ENCODE measurements at places on chromosomes 7 and 10.
A peak's percentile ranks its signal among the peaks of the same experiment; 100 is the strongest.

DNA sequence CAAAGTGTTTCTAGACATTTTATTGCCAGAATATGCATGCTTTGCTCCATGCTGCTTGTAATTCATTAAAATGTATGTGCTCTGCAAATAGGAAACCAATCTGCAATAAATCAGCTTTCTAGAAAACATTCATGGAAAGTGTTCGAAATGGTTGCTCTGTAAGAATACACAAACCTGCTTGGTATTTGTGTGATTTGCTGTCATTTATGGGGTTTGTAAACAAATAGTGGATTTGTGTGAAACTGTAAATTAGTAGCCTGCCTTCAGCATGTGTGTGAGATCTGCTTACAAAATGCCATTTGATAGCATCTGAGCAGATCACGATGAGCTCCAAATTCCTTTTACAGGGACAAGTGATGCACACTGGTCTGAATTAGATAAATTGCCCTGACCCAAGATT, 219.0 kb upstream of the CSTF2T start:
- no peak for DNase-seq

- DNase-seq, result no peak
Observed at GRCh38 chr7:145729691-145730090, 386.9 kb upstream of the CNTNAP2 start.

DNA sequence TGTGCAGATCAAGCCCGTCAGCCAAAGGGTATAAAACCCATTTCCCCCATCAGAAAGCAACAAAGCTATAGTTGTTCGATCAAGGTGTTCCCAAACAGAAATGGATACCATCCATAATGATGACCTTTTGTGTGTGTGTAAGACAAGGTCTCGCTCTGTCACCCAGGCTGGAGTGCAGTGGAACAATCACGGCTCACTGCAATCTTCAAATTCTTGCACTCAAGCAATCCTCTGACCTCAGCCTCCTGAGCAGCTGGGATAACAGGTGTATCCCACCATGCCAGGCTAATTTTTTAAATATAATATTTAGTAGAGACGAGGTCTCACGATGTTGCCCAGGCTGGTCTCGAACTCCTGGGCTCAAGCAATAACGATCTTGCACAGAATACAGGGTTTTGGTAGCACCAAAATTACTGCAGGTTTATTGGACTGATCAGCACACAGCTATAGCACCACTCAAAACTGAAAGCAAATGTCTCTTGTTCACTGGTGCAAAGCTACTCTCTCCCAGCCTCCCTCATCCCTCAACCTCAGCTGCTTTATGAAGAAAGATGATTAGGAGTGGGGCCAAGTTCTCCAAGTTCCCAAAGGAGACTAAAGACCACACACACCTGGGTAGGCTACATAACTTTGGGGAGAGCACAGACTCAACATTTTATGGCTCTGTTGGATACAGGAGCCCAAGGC, 80.5 kb downstream of the ABI1 start:
- no peak for DNase-seq

GRCh38 chr7:70092314-70093204, 494.3 kb downstream of the AUTS2 start:
- no peak for DNase-seq

DNA sequence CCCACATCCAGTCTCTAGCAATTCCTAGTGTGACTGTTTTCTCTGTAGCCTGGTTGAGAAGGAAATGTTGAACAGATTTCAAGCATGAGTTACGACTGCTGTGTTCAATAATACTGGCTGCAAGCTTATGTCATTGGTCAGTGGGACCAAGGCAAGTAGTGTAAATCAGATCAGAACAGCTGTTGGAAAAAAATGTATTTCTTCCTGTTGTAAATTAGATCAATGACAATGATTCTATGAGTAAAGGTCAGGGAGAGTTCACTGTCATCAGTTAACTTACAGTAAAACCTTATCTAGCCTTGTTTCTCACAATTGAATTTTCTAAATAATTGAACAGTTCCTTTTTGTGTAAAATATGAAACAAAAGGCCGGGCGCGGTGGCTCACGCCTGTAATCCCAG, 6.7 kb downstream of the OTUD1 start:
- no peak for DNase-seq

DNA sequence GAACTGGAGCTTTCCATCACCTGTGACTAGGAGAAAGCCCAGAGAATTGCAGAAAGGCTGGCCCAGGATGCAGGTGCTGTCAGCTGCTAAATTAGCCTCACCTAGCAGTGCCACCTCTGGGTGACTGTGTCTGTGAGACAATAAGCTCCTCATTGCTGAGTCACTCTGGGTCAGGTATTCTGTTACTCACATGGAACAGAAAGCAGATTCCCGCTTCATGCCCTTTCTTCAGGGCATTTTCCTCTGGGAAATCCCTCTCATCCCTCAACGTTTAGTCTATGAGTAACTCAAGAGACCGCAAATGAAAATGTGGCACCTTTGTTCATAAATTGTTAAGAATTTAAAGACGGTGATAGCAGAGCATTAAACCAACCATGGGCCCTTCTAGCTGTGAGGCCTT, 184.0 kb downstream of the ADAM12 start:
- no peak for DNase-seq

DNA sequence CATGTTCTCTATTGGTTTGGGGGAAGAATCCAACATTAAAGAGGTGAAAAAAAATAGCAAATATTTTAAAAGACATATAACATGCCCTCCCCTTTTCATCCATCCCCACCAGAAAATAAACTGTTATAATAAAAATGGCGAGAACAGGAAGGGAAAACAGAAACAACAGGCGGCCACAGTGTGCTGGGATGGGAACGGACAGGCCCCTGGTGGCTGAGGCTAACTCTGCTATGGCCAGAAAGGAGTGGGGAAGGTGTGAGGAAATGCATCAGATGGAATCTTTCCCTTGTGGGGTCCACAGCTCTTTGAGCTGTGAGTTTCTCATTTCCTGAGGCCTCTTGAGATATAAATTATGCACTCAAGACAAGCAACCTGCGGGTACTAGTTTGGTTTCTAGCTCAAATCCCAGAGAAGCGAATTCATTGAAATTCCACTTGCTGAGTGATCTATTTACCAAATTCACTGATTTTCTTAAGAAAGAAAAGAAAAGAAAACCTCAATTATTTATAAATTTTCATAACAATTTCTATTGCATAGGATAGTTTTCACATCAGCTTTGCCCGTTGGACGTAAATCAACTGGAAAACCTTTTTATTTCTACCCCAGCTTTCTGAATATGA, 139.5 kb downstream of the BMPER start:
- DNase-seq, result no peak

DNA sequence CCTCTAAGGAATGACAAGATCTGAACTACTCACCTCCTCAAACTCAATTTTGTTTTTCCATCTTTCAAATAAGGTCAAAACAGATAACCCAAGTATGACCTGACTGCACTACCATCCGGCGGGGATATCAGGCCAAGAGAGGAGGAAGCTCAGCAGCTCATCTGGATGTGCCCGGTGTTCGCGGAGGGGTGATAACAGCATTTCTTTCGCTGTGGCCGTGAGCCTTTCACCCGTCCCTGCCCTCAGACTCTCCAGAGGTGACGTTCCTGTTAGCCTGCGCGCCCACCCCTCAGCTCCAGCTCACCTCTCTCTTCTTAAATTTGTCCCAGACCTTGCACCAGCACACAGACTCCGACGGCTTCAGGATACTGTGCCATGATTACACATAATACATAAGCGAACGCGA, 526 bp downstream of the ZNF248 start:
- DNase-seq, result no peak

DNA sequence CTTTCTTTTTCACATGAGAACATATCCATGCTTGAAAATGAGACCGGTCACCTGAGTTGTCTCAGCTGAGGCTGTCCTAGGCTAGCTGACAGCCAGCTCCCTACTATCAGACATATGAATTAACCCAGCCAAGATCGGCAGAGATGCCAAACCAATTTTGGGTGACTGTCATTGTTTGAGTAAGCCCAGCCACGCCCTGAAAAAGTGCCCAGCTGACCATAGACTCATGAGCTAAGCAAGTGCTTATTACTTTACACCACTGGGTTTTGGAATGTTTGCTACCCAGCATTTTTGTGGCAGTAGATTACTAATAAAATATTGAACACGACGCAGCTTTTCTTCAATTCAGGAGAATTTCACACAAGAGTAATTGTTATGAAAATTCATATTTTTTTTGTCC, 265.2 kb upstream of the LYZL1 start:
- DNase-seq, result peak; percentile 9

DNA sequence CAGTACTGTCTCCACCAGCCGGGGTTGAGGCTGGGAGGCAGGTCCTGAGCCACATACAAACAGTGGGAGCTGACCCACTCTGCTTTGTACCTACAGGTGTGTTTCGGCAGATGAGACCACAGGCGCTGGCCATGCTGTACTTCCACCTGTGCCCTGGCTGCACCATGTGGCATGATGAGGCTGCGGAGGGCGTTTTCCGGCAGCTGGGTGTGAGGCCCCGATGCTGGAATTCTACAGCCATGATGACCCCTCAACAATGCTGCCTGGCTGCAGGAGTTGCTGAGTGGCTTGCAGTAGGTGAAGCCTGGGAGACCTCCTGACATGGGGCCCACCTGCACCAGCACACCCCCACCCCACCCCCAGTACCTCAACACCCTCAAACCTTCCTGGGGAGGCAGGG, 18.0 kb downstream of the IMPDH1 start:
- DNase-seq, result no peak

DNA sequence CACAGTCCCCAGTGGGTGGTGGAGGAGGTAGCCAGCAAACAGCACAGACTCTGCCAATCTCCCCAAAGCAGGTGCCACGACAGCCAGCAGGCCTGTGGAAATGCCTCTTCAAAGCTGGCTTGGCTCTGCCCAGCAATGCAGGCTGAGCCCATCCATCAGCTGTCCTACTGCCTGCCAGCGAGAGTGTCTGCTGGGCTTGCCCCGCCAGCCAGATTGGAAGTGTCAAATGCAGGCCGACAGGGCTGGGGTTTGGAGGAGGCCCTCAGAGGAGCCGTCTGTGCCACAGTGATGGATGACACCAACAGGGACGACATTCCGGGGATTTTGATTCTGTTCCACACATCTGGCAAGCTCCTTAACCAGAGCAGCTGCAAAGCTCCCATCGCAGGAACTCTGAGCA, 16.7 kb downstream of the HABP2 start:
- no peak for DNase-seq

DNA sequence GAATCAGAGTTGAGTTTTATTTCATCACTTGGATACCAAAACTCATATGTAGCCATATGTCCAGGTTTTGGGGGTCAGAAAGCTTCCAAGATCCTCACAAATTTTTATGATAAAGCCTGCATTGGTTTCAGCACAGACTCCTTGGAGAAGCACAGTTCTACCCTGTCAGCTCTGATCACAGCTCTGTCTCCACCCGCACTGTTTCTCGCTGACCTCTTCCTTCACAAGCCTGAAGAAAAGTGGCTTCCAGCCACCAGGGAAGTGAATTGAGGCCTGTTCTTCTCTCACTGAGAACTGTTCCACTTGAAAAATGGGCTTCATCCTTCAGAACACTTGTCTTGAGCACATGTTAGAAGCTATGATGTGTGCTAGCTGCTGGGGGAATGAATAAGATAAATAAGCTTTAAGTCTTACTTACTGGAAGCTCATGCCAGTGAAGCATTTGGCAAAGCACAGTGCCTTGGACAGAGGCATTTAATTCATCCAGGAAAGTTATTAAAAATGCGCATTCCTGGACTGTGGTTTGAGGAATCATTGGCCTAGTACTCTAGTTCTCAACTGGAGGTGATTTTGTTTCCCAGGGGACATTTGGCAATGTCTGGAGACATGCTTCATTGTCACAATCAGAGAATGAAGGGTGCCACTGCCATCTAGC, 133.6 kb downstream of the BMPER start:
- peak; percentile 51 for DNase-seq

GRCh38 chr10:458421-458851, 231.0 kb downstream of the DIP2C start:
- DNase-seq, result no peak

DNA sequence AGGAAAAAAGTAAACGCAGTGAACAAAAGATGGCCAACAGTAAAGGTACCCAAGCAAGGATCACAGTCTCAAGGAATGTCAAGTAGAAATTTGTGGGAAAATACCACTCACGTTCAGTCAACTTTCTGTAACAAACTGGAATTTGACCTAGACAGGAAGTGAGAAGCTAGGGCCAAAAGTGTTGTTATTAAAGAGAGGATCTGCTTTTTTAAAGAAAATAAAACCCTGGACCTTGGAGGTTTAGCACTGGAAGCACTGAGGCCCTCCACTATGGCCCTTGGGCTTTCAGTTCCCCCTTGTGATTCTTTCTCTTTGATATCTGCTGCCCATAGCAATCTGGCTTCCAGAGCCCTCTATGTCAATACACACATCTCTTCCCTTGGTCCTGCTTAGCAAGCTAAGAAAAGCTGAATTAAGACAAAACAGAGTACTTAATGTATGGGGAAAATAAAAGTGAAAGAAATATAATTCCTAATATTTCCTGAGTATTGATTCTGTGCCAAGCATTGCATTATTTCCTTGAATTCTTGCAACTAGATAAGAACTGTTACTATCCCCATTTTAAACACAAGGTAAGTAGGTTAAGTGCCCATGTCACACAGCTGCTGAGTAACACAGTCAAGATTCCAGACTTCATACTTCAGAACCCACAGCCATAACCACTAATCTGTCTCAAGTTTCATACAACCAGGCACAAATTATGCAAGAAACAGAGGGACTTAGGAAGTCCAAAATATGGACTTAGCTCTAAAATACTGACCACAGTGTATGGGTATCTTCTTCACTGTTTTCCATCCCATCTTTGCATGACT, 2.6 kb upstream of the ZNF438 start:
- peak; percentile 94 for DNase-seq

- DNase-seq, result no peak
Observed at GRCh38 chr7:134533288-134533771, 6.0 kb downstream of the AKR1B10 start.

DNA sequence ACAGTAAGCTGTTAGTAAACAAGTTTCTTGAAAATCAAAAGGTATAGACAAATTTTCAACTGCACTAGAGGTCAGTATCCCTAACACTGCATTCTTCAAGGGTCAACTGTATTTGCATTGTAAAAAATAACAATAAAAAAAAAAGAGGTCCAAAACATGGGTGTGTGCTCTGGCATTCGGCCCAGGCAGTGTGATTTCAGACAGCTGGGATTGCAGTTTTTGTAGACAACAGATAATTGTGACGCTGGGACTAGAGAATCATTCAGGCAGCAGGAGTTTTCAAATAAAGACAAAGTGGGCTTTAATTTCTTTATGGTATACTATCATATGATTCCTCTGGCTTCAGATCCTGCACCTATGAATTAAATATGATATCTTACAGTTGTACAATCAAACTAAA, 543.2 kb upstream of the SEMA3D start:
- DNase-seq, result peak; percentile 66

GRCh38 chr7:21172800-21173199, 255.1 kb upstream of the SP4 start:
- DNase-seq, result no peak

Measured in cardiac fibroblast (primary cell).